ENCODE measurements at places on chromosomes 5 and 9.

DNA sequence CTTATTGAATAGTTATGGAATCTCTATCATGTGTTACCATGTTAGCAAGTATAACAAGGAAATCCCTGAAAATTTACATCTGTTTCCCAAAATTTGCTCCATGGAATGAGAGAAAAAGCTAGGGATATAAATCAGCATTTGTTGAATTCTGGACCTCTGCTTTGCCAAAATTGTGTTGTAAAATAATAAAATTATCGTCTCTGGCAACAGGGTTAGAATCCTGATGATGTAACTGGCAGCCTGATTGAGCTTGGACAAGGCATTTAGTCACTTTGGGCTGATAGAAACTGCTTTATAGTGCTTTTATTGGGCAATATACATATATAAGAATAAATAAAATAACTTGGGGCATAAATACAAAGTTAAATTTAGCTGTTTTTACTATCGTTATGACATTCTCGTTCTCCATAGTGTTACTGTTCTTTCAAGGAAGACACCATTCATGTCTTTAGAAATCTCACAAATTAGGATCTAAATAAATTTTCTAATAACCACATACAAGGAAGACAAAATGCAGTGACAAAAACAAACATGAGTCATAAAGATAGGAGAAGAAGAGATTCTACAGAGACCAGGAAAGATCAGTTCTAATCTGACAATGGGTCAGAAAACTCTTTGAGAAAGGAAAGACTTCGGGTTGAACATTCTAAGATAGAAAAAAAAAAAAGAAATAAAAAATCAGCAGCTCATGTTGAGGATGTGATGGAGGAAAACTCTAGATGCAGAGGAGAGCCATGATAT, 145.0 kb upstream of the CDH10 start:
- no peak for DNase-seq

DNA sequence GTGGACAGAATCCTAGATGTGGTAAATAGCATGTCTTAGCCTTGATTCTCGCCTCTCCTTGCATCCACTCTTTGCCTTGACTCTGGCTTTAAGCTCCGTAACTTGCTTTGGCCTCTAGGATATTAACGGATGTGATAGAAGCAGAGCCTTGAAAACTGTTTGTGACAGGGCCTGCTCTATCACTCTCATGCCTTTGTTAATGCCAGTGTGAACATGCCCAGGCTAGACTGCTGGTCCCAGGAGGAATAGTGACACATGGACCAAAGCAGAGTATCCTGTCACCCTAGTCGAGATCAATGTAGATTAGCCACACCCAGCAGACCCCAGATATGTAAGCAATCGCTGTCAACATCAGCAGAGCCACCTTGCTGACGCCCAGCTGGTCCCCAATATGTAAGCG, 109.9 kb upstream of the C9orf72 start:
- DNase-seq, result no peak

DNA sequence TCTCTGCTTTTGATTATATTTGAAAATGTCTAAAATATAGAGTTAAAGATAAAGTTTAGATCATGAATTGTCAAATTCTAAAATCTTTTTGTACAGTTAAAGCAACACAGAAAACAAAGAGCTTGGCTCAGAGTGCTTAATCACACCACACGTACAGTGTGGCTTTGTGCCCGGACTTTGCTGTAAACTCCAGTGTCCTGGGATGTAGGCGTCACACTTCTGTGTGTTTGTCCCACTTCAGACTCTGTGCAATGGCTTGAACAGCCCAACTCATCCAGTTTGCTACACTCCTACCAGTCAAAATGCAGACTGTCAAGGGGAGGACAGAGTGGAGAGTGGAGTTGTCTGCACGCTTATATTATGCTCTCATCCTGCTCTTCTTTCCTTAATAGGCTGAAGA, 45.3 kb downstream of the SMARCA2 start:
- DNase-seq, result no peak

DNA sequence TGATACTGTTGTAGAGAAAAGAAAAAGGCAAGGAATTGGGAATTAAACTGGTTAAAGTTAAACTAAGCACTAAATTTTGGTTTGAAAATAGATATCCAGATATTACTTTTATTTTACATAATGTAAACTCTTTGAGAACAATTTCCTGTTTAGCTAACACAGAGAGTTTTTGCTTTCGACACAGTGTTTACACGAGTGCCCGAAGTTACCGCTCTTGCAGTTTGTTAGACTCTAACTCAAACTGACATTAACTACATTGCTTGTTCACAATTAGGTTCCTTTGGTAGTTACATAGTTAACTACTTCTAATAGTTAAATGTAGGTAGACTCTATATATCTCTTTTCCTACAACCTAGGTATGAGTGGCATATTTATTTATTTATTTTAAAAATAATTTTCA, 117.1 kb upstream of the CHD1 start:
- DNase-seq, result no peak

DNA sequence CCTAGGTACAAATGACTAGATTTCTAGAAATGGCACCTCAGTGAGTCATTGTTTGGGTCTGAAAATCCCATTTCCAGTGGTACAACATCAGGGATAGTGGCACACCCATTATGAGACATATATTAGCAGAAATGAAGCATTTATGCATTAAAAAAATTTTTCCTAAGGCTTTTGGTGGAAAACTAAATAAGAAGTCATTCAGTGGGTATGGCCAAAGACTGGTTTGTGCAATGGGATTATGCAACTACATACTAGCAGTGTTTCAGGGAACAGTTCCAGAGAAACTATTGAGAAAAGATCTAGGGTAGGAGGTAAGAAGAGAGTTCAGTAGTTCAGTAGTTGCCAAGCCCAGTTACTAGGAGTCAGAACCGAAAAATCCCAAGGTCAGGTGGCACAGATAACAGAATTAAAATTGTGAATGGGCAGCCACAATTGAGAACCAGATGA, 106.5 kb upstream of the HAPLN1 start:
- no peak for DNase-seq

DNA sequence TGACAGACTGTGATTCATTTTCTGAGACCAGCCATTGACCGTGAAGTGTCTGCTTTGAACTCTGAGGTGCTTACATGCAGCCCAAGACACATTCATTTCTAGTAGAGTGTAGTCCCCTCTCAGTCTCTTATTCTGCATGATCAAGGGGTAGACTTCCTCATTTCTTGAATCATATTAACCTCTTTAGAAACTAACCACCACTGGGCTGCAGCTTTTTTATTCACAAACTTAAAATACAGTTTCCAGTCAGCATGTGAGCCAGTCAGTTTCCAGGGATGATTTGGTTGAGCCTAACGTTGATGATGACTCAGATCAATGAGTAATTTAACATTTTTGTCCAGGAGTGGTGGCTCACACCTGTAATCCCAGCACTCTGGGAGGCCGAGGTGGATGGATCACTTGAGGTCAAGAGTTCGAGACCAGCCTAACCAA, 59.2 kb downstream of the OTULIN start:
- DNase-seq, result no peak

DNA sequence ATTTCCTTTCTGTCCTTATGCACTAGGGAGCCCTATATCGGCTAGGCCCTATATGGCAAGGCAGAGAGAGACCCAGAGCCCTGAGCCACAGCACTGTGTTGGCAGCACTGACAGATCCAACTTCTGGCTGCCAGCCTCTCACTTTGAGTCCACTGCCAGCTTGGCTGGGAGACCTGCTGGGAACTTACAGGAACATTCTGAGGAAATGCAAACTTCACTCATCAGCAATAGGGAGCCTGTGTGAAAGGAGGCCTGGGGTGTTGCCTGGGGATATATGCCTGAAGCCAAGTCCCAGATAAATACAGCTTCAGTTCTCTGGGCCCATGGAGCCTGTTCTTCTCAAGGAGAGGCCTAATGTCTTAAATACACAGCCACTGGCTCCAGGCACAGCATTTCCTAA, 78.0 kb downstream of the ADRB2 start:
- no peak for DNase-seq

DNA sequence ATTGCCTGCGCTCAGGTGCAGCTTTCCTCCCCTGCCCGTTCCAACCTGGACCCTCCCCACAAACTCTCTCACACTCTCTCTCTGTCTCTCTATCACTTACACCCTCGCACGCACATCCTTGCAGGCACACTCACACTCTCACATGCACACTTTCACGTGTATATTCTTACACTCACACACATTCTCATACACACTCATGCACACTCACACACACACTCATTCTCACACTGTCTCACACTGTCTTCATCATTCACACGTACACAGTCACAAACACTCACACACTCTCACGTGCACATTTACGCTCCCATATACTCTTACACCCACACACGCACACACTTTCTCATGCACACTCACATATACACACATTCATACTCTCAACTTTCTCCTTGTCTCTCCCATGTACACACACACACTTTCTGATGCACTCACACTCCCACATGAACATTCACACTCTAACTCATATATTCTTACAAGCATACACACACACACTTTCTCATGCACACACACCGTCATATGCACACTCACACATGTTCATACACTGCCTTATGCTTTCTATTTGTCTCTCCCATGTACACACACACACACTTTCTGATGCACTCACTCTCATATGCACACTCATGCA, 229.3 kb downstream of the SNX18 start:
- no peak for DNase-seq

DNA sequence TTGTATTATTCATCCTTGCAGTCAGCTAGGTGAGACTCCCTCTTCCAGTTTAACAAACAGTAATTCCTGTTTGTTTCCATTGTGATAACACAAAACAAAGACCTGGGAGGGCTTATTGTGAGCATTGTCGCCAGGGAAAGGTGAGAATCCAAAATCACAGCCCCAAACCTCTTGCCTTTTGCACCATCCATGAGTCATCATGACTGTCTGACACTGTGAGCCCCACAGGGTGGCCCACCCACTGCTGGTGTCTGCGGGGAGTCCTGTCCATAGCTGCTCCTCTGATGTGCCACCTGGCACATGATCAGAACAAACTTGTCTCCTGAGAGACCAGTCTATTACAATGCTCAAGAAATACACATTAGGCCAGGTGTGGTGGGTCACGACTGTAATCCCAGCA, 33.7 kb upstream of the S1PR3 start:
- DNase-seq, result no peak
